ENCODE measurements at places on chromosomes 3 and 15.

GRCh38 chr3:14359348-14359747 is 43.1 kb upstream of the SLC6A6 start:
- DNase-seq: no peak

GRCh38 chr15:77853008-77853328 is 220.3 kb upstream of the LINGO1 start:
- DNase-seq: no peak

- DNase-seq: no peak
Observed at GRCh38 chr3:72630327-72630968, 217.8 kb downstream of the SHQ1 start.

GRCh38 chr3:131540143-131540542 is 37.4 kb upstream of the MRPL3 start:
- no peak for DNase-seq

DNA sequence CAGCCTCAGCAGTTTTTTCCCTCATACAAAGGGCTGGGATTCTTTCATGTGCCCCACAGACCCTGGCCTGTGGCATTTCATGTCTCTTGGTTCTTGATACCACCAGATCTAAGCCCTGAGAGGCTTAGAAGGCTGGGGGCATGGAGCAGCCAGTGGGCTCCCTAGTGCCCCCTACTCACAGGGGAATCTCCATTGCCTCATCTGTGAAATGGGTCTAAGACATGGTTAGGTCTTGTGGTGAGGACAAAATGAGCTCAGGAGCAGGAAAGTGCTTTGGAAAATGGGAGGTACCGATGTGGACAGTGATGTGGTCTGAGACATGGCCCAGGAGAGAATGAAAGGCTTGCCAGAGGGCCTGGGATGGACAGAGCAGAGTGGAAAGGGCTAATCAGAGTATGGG is 94.3 kb downstream of the SMAD6 start:
- DNase-seq: no peak

DNA sequence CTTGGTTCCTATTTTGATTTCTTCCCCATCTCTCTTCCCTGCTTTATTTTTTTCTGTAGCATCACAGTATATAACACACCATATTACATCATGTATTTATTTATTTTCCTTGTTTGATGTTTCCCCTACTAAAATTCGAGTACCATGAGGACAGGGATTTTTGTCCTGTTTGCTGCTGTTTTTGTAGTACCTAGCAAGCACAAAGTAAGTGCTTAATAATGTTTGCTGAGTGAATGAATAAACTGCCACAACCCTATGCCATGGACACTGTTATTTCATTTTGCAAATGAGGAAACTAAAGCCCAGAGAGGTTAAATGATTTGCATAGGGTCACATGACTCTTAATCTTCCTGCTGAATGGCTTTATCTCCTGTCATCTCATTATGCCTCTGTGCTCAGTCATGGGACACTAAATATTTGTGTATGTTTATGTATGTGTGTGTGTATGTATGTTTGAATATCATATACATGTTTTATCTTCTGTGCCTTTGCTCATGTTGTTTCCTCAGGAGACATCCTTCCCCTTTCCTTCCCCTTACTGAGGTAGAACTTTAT is 26.1 kb upstream of the MGA start:
- peak; percentile 79 for DNase-seq

- no peak for DNase-seq
Observed at GRCh38 chr3:30155755-30156154, 450.6 kb upstream of the TGFBR2 start.
